ENCODE measurements at places on chromosomes 1 and 21.

DNA sequence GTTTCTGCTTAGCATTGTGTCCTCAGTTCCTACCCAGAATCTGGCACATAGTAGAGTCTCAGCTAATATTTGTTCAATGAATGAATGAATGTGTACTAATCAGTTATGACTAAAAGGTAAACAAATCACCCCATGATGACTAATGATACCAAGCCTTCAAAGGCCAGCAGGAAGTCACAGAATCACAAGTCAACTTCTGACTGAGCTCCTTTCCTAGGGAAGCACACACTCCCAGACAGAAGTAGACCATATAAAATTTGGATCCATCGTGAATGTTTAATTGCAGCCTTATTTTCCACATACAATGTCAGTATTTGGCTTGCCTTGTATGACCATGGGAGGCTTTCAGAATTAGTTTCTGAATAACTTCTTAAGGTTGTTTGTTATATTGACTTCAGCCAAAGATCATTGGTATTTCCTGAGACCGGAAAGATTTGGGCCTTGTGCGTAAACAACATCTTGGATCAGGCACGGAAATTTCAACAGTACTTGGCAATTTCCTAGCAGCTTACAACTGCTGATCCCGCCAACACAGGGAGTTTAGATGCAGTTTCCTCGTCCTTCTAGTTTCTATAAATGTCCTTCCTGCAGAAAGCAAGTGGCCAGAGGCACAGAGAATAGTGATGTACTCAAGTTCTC is 185.9 kb upstream of the ATP1B1 start:
- DNase-seq = no peak

- DNase-seq = no peak
Measured at GRCh38 chr1:185627171-185627570, 107.0 kb upstream of the HMCN1 start.

DNA sequence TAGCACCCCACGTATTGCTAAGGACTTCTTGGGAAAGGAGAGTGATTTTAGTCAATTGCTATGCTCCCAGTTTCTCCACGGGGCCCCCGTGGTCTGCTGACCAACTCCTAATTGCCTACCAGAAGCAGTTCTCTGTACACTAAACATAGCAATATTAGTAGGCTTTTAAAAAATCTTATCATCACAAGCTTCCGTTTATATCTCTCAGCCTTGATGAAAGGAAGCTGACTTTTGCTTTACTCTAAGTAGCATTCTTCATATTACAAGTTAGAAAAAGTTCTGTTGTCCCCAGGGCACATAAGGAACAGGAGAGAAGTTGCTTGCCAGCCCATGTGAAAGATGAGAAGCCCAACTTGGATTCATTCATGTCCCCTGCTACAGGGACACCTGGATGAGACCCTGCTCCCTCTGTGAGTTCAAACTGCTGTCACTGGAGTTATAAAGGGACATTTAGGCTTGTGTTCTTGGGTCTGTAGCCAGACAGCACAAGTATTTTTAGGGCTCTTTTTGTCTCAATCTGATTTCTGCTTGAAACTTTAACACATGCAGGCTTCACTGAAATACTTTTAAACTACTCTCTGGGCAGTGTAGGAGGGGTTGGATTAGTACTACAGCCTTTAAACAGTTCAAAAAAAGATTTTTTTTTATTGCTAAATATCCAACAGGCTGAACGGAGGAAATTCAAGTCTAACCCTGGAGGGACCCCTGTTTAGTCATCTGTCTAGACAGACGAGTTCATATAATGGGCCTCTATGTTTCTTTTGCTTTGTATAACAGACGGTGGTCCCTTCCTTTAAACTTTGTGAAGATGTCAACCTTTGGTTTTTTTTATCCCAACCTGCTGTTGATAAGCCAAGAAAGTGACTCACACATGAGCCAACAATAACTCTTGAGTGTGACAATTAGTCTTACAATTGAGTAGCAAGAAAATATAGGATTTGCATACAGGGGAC is 29.5 kb downstream of the TGFB2 start:
- peak; percentile 83 for DNase-seq

- DNase-seq = peak; percentile 55
Measured at GRCh38 chr1:176515310-176515709, 52.3 kb downstream of the PAPPA2 start.

GRCh38 chr21:14046401-14046800 is 164.4 kb downstream of the LIPI start:
- no peak for DNase-seq

- DNase-seq = no peak
Measured at GRCh38 chr1:160238408-160238807, 23.9 kb downstream of the DCAF8 start.

DNA sequence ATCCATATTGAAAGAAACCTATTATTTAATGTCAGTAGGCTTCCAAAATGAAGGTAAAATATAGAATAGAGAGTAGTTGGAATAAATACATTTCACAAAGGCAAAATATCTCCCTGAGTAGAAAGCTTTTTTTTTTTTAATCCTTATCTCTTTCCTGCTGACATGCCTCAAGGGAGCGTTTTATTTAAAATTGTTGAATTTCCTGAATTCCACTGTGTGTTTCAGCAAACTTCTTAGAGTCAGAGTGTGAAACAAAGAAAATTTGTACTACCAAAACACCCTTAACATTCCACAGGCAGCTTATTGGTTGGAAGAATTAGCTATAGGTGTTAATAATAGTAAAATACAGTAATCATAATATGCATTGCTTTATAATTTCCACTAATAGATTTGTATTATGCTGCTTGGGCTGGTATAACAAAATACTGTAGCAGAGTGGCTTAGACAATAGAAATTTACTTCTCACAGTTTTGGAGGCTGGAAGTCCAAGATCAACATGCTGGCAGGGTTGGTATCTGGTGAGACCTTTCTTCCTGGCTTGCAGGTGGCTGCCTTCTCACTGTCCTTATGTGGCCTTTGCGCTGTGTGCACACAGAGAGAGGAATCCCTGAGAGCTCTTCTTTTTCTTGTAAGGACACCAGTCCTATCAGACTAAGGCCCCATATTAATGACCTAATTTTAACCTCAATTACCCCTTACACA is 468.4 kb upstream of the C1orf87 start:
- no peak for DNase-seq

Measured in astrocyte of the spinal cord (primary cell).